ENCODE measurements at places on chromosomes 4 and X.

DNA sequence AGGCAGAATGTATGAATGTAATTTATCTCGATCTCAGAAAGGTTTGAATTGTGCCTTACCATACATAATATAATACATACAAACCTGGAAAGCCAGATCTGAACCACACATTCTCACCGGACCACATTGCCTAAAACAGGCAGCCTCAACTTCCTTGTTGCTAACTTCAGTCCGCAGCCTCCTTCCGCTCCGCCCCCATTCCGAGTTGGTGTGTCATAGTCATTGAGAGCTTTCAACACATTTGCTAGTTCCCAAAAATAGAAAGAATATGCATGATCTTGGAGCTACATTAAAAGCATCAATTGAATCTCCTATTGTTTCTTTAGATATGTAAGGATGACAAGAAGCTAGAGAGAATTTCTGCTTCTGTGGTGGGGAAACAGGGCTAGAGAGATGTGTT, 127.2 kb downstream of the ARHGEF9 start:
- no peak for DNase-seq

DNA sequence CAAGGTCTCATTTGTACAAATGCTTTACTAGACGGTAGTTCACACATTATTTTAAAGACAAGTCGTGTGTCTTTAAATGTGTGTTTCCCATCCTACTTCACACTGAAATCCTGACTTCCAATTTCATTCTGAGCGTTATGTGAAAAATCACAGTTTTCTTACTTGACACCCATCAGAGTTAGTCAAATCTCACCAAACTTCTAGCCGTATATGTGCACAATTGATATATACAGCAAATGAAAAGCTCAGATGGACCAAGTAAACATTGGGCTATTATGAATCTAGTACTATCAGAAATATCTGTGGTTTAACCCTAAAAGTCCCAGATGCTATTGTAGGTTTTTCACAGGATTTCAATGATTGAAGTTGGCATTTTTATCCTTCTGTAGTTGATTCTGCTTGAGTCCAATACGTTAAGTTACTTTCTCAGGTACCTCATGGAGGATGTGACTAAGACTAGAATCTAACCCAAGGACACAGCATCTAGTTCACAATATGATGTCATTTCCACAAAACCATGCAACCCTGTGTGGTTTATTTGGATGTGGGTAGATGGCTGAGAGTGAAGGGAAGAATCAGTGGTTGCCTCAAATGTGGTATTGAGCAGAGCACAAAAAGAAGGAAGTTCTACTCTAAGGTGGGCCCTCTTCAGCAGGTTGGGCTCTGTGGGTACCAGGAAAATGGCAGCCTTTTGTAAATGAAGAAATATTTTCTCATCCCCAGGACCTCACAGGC, 22.1 kb upstream of the TRIM60 start:
- no peak for DNase-seq

DNA sequence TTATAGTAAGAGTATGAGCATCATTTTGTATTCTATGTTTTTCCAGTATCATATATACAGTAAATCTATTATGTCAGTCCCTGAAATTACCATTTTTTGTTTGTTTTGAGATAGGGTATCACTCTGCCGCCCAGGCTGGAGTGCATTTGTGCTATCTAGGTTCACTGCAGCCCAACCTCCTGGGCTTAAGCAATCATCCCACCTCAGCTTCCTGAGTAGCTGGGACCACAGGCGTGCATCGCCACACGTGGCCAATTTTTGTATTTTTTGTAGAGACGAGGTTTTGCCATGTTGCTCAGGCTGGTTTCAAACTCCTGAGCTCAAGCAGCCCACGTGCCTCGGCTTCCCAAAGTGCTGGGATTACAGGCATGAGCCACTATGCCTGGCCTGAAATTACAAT, 85.6 kb downstream of the ZNF330 start:
- no peak for DNase-seq

GRCh38 chrX:53288189-53288588, 6.8 kb upstream of the IQSEC2 start:
- DNase-seq: no peak

DNA sequence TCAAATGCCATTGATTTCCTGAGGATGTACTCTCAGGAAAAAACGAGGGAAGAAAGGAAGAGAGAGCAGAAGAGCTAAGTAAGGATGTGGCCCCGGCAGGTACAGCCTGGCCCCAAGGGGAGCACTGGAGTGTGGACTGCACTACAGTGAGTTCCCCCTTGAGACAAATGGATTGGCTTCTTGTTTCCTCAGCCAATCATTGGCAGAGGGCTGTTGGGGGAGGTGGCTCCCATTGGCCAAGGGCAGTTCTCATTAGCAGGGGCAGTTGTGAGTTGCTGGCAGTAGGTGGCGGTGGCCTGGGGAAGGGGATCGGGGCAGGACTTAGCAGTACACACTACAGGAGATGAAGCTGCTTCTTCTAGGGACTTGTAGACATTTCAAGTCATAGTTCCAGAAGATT, 24.1 kb upstream of the OCIAD2 start:
- DNase-seq: no peak

DNA sequence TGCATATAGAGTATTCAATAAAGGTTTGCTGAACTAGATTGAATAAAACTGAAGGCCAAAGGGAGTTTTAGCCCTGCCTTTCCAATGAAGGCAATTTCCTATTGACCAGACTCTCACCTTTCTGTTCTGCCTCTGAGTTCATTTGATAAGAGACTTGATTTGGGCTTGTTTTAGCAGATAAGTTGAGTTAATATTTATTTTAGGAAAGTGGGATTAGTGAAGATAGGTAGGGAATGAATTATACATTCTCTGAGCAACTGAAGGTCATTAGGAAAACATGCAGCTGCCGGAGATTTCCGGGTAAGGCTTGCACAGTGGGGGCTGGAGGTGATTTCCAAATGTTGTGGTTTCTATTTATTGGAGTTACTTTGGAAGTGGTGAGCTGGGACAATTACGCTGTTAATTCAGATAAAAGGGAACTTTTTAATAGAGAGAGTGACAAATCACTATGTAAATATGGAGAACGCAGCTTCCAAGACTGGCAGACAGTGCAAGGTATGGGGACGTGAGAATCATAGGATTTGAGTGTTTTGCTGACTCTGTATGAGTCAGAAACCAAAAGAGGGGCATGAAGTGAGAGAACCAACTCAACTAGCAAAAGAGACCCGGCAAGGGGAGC, 553.6 kb upstream of the BOD1L1 start:
- DNase-seq: no peak
